ENCODE measurements at places on chromosomes 12 and 14.
A peak's percentile ranks its signal among the peaks of the same experiment; 100 is the strongest.

DNA sequence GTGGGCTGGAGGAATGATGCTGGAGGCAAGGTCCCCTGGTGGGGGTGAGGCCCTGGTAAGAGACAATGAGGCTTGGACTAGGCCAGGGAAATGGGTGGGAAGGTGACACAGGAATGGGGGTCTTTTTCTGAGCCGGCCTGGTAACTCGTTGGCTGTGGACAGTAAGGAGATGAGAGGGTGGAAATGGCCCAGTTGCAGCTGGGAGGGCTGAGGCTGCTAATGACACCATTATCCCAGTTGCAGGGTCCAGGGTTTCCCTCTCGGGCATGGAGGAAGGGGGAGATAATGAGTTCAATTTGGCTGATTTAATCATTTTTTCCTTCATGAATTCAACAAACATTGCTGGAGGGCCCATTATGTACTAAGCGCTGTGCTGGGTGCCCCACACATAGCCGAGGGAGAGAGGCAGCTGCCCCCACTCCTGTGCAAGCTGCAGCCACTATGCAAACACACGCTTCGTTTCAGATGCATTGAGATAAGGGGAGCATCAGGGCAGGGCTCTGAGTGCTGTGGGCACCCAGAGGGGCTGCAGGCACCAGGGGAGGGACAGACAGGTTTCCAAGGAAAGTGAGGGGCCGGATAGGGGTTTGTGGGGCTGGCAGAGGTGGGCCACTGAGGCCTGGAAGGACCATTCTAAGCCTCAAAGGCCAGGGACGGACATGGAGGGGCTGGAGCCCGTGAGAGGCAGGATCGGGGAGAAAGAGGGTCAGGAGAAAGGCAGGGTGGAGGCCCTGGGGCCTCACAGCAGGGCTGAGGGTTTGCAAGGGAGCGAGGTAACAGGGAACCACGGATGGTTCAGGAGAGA lies 43.2 kb upstream of the MEG3 start:
- DNase-seq = peak; percentile 71

GRCh38 chr12:111034886-111035577 lies 114.7 kb upstream of the MYL2 start:
- no peak for DNase-seq

- DNase-seq = peak; percentile 68
Observed at GRCh38 chr14:74955229-74956026, at the start of gene PGF. Gene PGF (minus strand): TSS chr14:74955597. CDS start chr14:74955242, 355 bp downstream.

- DNase-seq = no peak
Observed at GRCh38 chr12:93056971-93057535, 128.0 kb upstream of the EEA1 start.

DNA sequence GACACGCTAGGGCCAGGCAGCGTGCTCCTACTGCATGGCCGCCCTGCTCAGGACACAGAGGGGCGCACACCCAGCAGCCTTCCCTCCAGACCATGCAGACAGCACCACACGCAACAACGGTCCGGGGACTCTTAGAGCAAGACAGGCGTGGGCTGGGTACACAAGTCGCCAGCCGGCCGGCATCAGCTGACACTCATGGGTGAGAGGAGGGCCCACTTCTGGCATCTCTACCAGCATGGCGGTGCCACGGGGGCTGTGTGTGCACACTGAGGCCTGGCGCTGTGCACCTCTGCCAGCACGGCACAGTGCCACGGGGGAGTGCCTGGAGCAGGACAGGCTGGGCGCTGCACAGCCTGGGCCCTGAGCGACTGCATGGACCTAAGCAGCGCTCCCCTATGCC lies 6.7 kb upstream of the BTBD6 start:
- no peak for DNase-seq

DNA sequence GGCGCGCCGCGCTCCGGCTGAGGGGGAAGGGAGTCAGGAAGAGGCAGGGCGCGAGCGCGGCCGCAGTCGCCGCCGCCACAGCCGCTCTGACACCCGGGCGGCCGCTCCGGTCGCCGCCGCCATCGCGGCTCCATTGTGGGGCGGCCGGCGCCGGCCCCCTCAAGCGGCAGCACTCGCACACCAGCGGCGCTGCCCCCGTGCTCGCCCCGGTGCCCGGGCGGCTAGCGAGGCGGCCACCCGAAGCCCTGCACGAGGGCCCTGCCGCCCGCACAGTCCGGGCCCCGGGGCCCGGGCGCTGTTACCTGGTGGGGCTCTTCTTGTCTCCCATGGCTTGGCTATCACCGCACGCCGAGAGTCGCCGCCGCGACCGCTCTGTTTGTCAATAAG lies 202 bp downstream of the YAF2 start:
- DNase-seq = no peak

DNA sequence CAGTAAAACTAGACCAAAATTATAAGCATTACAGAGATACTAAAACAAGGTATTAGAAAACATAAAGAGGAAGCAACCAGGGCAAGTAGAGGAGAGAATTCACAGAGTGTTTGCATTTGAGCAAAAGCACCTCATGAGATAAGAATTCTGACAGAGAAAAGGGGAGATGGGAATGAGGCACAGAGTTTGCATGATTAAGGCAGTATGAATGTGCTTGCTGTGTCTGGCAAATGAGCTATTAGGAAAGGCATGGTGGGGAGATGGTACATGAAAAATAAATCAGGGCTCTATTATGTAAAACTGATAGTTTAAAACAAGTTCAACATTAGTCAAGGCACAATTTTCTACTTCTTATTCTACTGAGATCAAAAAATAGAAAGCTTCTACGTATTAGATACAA lies 23.1 kb downstream of the GARIN6 start:
- no peak for DNase-seq

GRCh38 chr12:23113781-23114180 lies 488.8 kb downstream of the ETNK1 start:
- no peak for DNase-seq

DNA sequence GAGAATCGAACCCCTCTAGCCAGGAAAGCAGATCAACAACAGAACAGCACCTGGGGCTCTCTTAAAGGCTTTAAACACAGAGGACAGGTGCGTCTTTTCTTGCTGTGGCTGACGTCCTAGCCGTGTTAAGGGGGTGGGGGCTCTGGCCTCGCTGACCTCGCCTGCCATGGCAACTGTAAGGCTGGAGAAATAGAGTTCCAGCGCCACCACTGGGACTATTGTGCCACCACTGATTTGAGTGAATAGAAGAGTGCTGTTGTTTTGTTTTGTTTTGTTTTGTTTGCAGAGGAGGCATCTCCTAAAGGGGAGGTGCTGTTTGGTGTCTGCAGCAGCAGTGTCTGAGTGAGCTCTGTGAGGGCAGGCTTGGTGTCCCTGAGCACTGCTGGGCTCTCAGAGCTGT lies 34.2 kb upstream of the PRMT8 start:
- DNase-seq = peak; percentile 68

DNA sequence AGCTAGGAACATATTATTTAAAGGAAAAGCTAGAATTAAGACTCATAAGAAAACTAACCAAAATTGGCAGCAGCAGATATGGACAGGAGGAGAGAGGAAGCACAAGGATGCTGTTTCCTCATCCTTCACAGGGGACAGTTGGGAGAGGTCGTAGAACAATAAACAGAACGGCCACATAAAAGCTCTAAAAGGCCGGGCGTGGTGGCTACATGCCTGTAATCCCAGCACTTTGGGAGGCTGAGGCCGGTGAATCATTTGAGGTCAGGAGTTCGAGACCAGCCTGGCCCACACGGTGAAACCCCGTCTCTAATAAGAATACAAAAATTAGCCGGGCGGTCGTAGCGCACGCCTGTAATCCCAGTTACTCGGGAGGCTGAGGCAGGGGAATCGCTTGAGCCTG lies 10.5 kb downstream of the TCL1B start:
- no peak for DNase-seq

DNA sequence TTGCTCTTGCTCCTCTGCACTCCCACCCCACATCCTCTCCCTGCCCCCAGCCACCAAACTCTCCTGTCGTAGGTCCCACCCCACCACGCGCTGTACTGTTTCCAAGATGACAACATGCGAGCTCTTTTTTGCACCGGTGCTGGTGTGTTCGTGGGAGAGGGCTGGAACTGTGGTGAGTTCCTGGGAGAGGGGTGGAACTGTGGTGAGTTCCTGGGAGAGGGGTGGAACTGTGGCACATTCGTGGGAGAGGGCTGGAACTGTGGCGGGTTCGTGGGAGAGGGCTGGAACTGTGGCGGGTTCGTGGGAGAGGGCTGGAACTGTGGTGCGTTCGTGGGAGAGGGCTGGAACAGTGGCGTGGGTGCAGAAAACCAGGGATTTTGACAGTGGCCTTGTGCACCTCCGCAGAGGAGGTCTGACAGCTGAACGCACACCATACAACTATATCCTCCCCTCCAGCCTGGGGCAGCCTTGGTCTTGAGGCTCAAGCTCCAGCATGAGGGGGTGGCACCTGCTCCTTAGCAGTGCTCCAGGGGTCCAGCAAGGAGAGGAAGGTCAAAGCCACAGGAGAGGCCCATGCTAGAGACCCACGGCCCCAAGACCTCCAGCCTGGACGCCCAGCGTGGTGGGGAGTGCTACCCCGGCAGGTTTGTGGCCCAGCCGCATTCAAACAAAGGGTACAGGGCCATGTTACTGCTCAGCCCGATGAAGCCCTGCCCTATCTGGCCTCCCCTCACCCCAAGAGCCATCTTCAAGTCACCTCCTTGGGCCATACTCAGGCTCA lies 50.1 kb downstream of the ACTN1 start:
- no peak for DNase-seq

GRCh38 chr12:108972358-108972757 lies 48.5 kb downstream of the SVOP start:
- DNase-seq = no peak

DNA sequence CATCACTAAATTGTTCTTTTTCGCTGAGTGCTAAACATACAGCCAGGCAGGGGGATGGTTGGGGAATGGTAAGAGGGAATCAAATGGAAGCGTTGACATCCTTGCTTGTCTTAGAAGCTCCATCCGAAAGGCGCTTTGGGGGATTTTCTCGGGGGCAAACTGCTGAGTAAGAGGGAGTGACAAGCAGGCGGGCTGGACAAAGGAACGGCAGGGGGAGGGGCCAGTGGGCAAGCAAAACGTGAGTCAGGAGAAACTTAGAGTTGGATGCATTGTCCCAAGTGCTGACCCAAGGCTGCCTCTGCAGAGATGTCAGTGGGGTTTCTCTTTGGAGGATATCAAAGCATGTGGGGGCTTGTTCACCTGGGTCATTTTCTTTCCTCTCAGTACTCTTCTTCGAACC lies 480.5 kb downstream of the VRK1 start:
- no peak for DNase-seq

GRCh38 chr12:130401703-130402102 lies 64.0 kb downstream of the PIWIL1 start:
- no peak for DNase-seq

- DNase-seq = peak; percentile 58
Observed at GRCh38 chr14:65703996-65704395, 291.5 kb downstream of the FUT8 start.

DNA sequence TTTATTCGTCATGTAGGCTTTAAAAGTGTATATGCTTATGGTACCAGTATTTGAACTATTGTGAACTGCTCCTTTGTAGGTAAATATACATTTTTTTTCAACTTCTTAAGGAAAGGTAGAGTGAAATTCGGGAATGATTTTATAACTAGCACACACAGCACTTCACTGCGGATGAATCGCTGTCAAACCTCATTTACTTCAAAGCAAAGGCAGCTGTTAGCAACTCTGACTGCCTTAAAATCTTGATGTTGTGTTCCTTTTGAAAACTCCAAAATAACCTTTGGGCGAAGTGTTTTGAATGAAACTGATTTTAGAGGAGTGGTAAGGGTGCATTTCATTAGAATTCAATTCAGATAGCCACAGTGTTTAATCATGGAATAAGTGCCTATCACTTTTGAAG lies 95.8 kb downstream of the GLT1D1 start:
- no peak for DNase-seq

Measured in DMS79 (cell line).